ENCODE measurements at places on chromosomes 6 and 20. TPM values are rescaled to one million over a fixed set of nuclear protein-coding genes. Genes with fewer than 3 reads are reported as not detected.

- no peak for DNase-seq
- no peak overlapping the region for H3K27ac ChIP-seq
- H3K36me3 ChIP-seq = no peaks in the 10 kb centered on the region
- peaks cover 37% of the 10 kb centered on the region for H3K4me1 ChIP-seq
- peaks cover 3% of the 10 kb centered on the region for H3K27me3 ChIP-seq
Measured at GRCh38 chr6:37131104-37131959, 38.6 kb upstream of the PIM1 start.

GRCh38 chr6:1590580-1590979 lies 19.1 kb upstream of the FOXC1 start:
- no peak overlapping the region for H3K27ac ChIP-seq
- H3K4me1 ChIP-seq = no peaks in the 10 kb centered on the region
- DNase-seq = no peak
- H3K36me3 ChIP-seq = no peaks in the 10 kb centered on the region
- H3K27me3 ChIP-seq = peaks cover 38% of the 10 kb centered on the region
- no peak overlapping the region for H3K4me3 ChIP-seq

DNA sequence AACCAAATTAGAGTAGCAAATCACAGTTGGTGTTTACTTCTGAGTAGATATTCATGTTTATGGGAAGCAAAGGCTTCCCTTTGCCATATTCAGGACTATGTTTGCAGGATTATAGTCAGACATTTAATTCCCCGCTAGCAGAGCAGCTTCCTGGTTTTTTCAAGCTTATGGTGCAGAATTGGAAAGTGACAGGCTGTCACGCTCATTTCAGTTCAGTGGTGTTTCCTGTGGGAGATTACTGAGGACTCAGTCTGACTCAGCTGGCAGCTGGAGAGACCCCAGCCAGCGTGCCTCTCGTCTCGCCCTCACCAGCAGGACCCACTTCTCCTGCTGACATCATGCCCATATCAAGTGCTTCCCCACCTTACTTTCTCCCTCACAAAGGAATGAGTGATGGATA lies 85.1 kb downstream of the LYRM2 start:
- no peaks in the 10 kb centered on the region for H3K36me3 ChIP-seq
- H3K4me1 ChIP-seq = no peaks in the 10 kb centered on the region
- no peak overlapping the region for H3K27ac ChIP-seq
- peaks cover 15% of the 10 kb centered on the region for H3K27me3 ChIP-seq

STMND1 gene
- not detected for total RNA-seq

Data from activated CD8-positive, alpha-beta memory T cell treated with anti-CD3 and anti-CD28 coated beads, Interleukin-2, amount 10 ng/mL, durations not matched to agents 7 days and 5 days (primary cell).